ENCODE measurements at places on chromosomes 6 and 20.

GRCh38 chr20:36197271-36197670 is 39.0 kb upstream of the AAR2 start:
- no peak overlapping the region for H3K27ac ChIP-seq
- no peaks in the 10 kb centered on the region for H3K4me1 ChIP-seq
- no peak for DNase-seq
- no peak overlapping the region for H3K4me3 ChIP-seq
- H3K36me3 ChIP-seq = no peaks in the 10 kb centered on the region
- H3K27me3 ChIP-seq = no peaks in the 10 kb centered on the region

DNA sequence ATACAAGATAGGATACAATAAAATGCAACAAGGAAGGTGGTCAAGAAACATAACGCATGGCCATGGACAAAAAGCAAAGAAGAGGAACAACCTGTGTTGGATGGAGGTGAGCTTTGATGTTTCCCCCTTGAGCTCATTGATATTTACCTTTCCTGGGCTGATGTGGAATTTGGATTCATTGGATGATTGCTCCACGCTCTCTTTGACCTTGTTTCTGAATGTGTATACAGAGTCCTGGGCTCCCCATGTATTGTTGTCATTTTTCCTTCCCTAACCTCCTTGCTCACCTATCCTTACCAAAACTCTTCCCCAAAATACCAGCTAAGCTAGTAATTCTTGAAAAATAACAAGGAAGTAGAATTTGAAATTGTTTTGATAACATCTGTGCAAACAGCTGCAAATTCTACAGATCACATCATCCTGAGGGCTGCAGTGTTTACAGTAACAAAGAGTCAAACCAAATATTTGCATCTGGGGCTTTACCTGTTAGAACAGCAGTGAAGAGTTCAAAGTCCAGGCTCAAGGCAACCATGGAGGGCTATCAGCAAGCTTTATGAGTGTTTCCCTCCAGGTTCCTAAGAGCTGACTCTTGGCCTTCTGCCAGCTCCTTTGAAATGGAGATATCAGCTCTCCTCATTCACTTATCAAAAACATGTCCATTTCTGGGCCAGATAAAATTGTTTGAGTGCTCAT is 214.3 kb upstream of the MARCKS start:
- no peak overlapping the region for H3K27ac ChIP-seq

- H3K36me3 ChIP-seq = no peaks in the 10 kb centered on the region
- H3K4me3 ChIP-seq = no peak overlapping the region
- H3K4me1 ChIP-seq = no peaks in the 10 kb centered on the region
- H3K27ac ChIP-seq = no peak overlapping the region
Observed at GRCh38 chr6:144232176-144232831, 52.8 kb upstream of the UTRN start.

DNA sequence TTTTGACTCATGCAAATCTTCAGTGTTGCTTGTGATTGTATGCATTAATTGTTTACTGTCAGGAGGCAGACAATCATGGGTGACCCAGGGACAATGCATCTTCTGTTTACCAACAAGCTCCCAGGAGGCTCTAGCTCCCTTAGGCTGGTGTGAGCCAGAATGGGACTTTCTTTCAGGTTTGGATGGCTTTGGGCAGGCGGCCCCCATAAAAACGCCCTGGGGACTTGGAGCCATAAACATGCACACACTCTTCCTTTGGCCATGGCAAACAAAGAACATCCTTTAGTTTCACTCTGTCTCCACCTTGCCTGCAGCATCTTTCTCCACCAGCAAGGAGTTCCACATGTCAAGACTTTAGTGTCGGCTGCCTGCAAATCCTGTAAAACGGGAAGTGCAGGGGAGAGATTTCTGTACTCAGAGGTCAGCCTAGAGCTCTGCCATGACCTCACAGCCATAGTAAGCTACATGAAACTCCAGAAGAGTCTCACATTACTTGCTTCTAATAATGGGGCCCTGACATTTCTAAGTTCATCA is 127.6 kb downstream of the MAP3K7 start:
- H3K4me3 ChIP-seq = peak overlapping the region; percentile 66
- H3K36me3 ChIP-seq = peaks cover 6% of the 10 kb centered on the region
- no peaks in the 10 kb centered on the region for H3K27me3 ChIP-seq
- peaks cover 93% of the 10 kb centered on the region for H3K4me1 ChIP-seq
- DNase-seq = no peak

- peak overlapping the region; percentile 95 for H3K27ac ChIP-seq
- H3K4me3 ChIP-seq = peak overlapping the region; percentile 85
- no peaks in the 10 kb centered on the region for H3K27me3 ChIP-seq
- peaks cover 7% of the 10 kb centered on the region for H3K36me3 ChIP-seq
- peaks cover 81% of the 10 kb centered on the region for H3K4me1 ChIP-seq
- DNase-seq = no peak
Observed at GRCh38 chr20:59147586-59147985, 16.0 kb upstream of the ZNF831 start.

GRCh38 chr6:96836631-96837080 is 621 bp downstream of the GPR63 start:
- DNase-seq = peak; percentile 5
- peaks cover 53% of the 10 kb centered on the region for H3K27me3 ChIP-seq
- H3K4me1 ChIP-seq = peaks cover 10% of the 10 kb centered on the region
- H3K27ac ChIP-seq = no peak overlapping the region
- peak overlapping the region; percentile 82 for H3K4me3 ChIP-seq

- H3K4me1 ChIP-seq = no peaks in the 10 kb centered on the region
- H3K4me3 ChIP-seq = no peak overlapping the region
- H3K36me3 ChIP-seq = no peaks in the 10 kb centered on the region
Observed at GRCh38 chr6:102662851-102663250, 1269.3 kb downstream of the GRIK2 start.

GRCh38 chr20:13118676-13119075 is 102.4 kb upstream of the ISM1 start:
- H3K27me3 ChIP-seq = no peaks in the 10 kb centered on the region
- no peaks in the 10 kb centered on the region for H3K4me1 ChIP-seq
- no peak overlapping the region for H3K4me3 ChIP-seq
- no peak overlapping the region for H3K27ac ChIP-seq
- DNase-seq = no peak
- no peaks in the 10 kb centered on the region for H3K36me3 ChIP-seq

Data from activated naive CD4-positive, alpha-beta T cell treated with anti-CD3 and anti-CD28 coated beads for 36 hours (primary cell).